Activated CD4-positive, alpha-beta T cell treated with anti-CD3 and anti-CD28 coated beads for 36 hours (primary cell): ENCODE measurements at places on chromosomes 16 and 17.
A peak's percentile ranks its signal among the peaks of the same experiment; 100 is the strongest.

- no peak for DNase-seq
Measured at GRCh38 chr16:47045459-47045858, 72.0 kb upstream of the DNAJA2 start.

GRCh38 chr17:7060165-7060891 is 16.4 kb upstream of the SLC16A11 start:
- peak; percentile 78 for DNase-seq

DNA sequence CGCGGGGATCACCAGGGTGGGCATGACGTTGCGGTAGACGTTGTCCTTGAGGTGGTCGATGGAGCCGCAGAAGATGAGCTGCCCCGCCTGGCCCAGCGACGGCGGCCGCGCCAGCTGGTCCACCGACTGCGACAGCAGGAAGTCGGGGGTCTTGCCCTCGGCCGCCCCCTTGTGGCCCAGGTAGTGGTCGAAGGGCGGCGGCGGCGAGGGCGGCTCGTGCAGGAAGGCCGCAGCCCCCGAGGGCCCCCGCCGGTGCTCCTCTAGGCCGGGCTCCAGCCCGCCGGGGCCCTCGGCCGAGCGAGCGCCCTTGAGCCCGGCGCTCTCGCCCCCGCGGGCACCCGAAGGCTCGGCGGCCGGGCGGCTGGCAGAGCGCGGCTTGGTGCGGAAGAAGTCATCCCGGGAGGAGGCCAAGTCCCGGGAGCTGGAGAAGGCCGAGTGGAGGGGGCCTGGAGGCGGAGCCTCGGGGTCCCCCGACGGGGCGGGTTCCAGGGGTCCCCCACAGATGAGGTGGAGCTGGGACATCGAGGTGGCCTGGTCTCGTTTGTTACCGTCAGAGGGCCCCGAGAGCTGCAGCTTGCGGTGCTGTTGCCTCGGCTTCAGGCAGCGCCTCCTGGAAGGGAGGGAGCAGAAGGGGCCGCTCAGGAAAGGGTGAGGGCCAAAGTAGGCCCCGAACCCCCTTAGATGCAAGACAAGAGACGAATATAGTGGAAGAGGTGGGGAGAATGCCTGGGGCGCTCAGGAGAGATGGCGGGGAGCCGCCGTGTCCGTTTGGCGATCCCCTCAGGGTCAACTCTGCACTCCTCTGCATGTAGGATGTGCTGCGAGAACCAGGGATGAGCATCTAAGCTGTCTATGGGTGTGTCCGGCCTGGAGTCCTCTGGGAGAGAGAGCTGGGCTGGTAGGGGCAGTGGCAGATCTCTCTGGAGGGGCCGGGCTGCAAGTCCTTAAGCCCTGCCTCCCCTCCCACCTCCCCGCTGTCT is 8.8 kb downstream of the FAM171A2 start:
- peak; percentile 75 for DNase-seq

DNA sequence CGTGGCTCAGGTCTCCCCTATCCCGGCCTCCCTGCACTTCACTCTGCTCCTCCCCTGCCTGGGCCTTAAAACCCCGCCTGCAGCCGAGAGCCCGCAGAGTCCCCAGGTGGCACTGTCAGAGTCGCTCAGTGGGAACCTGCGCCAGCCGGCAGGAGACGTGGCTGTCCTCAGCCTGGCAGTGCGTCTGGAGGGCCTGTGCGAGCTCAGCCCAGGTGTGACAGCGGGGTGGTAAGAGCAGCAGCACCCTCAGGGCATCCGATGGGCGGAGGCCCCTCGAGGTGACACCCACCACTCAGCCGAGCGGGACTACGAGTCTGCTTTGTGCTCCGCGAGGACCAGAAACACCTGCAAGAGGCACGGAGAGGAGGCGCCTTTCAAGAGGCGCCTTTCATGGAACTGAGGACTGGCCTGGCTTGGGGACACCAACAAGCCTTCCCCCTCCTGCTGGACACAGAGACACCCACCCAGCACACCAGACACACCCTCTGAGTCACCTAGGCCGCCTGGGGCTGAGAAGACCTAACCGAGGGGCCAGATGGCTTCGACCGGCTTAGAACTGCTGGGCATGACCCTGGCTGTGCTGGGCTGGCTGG is at the start of gene CLDN9:
Gene CLDN9 (plus strand): TSS at position 96 of the 593 bp plus-strand sequence. CDS start 440 bp downstream, at position 536.
- DNase-seq, result peak; percentile 39

DNA sequence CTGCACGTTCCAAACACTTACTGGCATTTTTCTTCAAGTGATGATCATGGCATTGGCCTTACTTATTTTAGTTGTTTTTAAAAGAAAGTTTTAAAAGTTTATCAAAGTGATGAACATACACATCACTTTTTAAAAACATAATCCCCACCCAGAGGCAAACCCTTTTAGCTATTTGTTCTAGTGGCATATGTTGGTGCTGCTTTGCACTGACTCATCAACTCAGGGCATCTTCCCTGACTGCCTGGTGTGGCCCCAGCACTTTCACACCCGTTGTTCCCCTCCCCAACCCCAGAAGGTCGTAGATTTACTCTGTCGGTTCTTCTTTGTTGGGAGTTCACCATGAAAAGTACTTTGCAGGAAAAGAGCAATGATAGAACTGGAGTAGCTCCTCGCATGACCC is 161.3 kb downstream of the RPTOR start:
- DNase-seq, result no peak

DNA sequence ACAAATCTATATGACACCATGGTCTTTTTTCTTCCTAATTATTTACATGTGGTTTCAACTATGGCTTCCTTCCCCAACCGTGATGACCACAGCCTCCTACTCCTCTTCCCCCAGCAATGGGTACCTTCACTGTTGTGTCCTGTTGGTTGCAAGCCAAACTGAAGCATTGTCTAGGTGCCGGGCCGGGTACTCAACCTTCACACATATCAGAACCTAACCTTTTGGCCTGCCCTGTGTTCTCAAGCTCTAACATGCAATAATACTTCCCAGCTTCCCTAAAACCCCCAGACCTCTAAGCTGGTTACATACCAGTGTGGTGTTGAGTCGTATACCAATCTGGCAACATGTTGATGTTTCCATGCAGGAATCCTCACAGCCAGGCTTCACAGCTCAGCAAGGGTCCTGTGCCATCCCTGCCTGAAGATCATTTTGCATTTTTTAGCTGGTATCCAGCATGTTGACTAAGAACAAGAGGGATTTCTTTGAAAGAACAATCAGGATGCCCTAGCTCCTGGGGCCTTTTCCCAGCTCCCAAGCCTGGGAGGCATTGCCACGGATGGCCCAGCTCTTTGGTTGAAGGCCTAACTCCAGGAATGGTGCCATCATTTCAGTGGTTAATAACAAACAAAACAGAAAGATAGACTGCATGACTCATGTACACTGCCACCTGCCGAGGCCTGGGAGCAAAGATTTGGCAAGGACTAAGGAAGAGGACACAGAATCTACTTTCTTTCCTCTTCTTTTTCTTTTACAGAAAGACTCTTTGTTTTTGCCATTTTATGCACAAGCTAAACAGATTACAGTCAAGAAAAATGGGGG is 373.7 kb upstream of the SALL1 start:
- DNase-seq, result no peak

GRCh38 chr17:72901083-72901482 is 191.4 kb downstream of the SLC39A11 start:
- no peak for DNase-seq
